ENCODE measurements at places on chromosomes 16 and 17. TPM values are rescaled to one million over a fixed set of nuclear protein-coding genes. Genes with fewer than 3 reads are reported as not detected.

The ZNF200 gene
- polyA plus RNA-seq: 4.7 TPM

The SLC9A5 gene
- 1.1 TPM for polyA plus RNA-seq

The NOTUM gene
- not detected for polyA plus RNA-seq

The G6PC1 gene
- not detected for polyA plus RNA-seq

The IL21R gene
- not detected for polyA plus RNA-seq

The TMEM98 gene
- 1.1 TPM for polyA plus RNA-seq

The NUPR1 gene
- 5.8 TPM for polyA plus RNA-seq

The CD300LD gene
- not detected for polyA plus RNA-seq

The CETP gene
- not detected for polyA plus RNA-seq

Data from Purkinje cell (primary cell).